ENCODE measurements at places on chromosomes 7 and 10.
A peak's percentile ranks its signal among the peaks of the same experiment; 100 is the strongest.

- peaks cover 76% of the 10 kb centered on the region for H3K27me3 ChIP-seq
- DNase-seq = no peak
- H3K4me1 ChIP-seq = peaks cover 5% of the 10 kb centered on the region
- H3K4me3 ChIP-seq = no peak overlapping the region
- no peak overlapping the region for H3K27ac ChIP-seq
Observed at GRCh38 chr7:1220977-1221745, 11.5 kb upstream of the UNCX start.

DNA sequence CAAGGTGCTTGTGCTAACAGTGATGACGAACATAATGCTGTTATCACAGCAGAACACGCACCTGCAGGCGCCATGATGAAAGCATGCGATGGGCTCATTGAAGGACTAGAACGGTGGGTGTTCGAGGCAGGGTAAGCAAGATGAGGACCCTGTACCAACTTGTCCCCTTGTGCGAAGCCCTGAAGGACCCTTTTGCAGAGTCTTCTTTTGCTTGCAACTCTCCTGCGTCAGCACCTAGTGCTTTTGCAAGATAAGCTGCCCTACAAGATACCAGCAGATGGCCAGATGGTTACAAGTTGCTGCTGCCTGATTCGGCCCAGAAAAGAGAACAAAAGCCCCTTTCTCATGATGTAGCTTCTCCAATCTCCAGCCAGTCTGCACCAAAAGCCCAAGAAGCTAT, 4.2 kb upstream of the IL15RA start:
- no peak for DNase-seq
- H3K4me3 ChIP-seq = no peak overlapping the region
- peaks cover 11% of the 10 kb centered on the region for H3K4me1 ChIP-seq
- no peaks in the 10 kb centered on the region for H3K27me3 ChIP-seq
- H3K27ac ChIP-seq = no peak overlapping the region

DNA sequence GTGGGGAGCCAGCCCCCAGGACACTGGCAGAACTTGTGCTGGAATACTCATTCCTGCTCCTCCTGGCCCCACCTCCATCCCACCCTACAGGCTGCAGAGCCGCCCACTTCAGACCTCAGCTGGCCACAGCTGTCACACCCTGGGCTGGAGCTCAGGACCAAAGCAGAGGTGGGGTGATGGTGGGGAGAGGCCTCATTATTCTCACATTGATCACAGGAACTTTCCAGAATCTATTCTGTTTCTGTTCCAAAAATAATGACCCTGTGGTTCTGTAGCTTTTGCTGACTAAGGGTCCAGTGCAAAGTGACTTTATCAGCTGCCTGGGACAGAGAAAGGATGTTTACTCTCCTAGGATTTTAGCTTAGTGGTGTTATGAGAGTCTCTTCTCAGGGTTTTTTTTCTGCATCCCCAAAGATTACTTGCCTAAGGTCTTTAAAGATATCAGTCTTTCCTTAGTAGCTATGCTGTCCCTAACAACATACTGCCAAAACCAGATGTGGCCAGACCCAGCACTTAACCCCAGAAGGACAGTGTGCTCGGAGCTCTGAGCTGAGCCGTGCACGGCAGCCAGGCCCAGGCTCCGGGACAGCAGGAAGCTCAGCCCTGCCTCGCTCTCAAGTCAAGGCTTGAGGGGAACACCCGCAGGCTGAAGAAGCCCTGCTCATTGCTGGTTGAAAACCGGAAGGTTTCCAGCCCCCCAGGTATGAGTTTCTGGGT, 223.3 kb downstream of the MLLT10 start:
- no peaks in the 10 kb centered on the region for H3K27me3 ChIP-seq
- peak; percentile 60 for DNase-seq
- H3K4me3 ChIP-seq = no peak overlapping the region
- peaks cover 7% of the 10 kb centered on the region for H3K36me3 ChIP-seq

- H3K27me3 ChIP-seq = no peaks in the 10 kb centered on the region
- H3K36me3 ChIP-seq = no peaks in the 10 kb centered on the region
- peak; percentile 58 for DNase-seq
- H3K4me1 ChIP-seq = peaks cover 3% of the 10 kb centered on the region
- H3K27ac ChIP-seq = no peak overlapping the region
Observed at GRCh38 chr10:10824591-10825148, 193.0 kb upstream of the CELF2 start.

DNA sequence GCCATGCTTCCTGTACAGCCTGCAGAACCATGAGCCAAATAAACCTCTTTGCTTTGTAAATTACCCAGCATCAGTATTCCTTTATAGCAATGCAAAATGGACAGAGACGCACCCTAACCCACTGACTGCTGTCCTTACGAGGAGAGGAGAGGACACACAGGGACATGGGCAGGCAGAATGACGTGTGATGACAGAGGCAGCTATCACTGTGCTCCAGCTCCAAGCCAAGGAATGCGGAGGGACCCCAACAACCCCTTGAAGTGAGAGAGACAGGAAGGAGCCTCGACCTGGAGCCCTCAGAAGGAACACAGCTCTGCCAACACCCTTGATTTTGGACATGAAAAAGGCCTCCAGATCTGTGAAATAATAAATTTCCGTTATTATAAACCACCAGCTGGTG, 46.6 kb upstream of the EBF3 start:
- H3K27ac ChIP-seq = no peak overlapping the region
- no peaks in the 10 kb centered on the region for H3K4me1 ChIP-seq
- no peak for DNase-seq
- H3K36me3 ChIP-seq = no peaks in the 10 kb centered on the region
- no peaks in the 10 kb centered on the region for H3K27me3 ChIP-seq

DNA sequence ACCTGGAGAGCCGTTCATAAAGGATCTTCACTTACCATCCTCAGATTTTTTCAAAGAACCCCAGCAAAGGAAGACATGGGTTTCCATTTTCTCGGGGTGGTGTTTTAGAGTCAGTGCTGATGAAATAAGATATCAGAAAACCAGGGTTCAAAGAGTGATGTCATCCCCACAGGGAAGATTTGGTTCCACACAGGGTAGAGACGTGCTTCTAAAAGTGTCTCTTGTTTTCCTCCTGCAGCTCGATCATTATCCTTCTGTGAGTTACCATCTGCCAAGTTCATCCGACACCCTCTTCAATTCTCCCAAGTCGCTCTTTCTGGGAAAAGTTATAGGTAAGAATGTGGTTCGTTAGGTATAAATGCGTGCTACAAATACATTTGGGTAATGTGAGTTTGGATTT, 323.8 kb upstream of the C7orf33 start:
- no peaks in the 10 kb centered on the region for H3K4me1 ChIP-seq
- H3K36me3 ChIP-seq = no peaks in the 10 kb centered on the region
- DNase-seq = no peak
- no peak overlapping the region for H3K4me3 ChIP-seq
- H3K27ac ChIP-seq = no peak overlapping the region

DNA sequence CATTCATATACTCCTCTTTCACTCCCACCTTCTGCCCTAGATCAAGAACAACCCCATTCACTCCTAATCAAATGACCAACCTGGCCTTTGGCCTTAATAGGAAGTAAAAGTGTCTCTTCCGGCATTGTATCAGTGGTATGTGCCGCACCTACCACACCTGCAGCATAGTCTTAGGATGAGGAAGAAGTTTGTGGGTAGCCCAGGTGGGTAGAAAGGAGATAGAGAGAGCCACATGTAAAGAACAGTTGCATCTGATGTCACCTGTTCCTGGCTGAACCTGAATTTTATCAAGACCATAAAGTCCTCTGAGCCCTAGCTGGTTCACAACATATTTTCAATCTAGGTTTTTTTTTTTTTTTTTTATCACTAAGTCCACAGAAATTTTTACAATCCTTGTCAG, 55.5 kb upstream of the PTPN12 start:
- H3K36me3 ChIP-seq = no peaks in the 10 kb centered on the region
- DNase-seq = no peak
- no peak overlapping the region for H3K27ac ChIP-seq
- no peaks in the 10 kb centered on the region for H3K27me3 ChIP-seq
- H3K4me3 ChIP-seq = no peak overlapping the region
- no peaks in the 10 kb centered on the region for H3K4me1 ChIP-seq

DNA sequence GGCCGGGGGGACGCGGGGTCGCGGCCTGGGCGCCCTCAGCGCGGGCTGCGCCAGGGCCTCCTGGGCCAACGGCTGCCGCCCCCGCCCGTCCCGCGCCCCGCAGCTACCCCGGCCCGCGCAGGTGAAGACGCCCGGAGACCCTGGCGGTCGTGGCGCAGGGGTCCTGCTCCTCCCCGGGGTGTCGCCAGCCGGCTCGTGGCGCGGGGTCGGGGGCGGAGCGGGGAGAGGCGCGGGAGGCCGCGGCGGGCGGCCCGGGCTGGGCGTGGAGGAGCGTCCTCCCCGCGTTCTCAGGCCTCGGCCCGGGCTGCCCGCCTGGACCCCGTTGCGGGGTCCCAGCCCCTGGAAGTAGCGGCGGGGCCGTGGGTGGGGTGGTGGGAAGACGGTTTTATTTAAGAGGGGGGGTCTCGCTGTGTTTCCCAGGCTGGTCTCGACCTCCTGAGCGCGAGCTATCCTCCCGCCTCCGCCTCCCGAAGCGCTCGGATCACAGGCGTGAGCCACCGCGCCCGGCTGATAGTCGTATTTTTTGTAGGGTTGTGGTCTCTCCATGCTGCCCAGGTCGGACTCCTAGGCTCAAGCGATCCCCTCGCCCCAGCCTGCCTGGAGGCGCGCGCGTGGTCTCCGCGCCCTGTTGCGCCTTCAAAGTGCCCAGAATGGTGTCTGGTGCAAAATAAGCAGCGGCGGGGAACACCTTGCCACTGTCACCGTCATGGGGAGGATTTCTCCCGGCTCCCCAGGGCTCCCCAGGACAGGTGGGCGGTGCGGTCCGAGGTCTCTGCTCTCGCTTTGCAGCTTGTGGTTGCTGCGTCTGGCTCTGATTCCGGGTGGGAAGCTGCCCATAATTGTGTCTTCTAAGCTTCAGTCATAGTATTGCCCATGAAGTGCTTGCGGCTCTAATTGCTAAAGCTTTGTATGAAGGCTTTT, 15.3 kb upstream of the SUN1 start:
- H3K27ac ChIP-seq = no peak overlapping the region
- peak; percentile 54 for DNase-seq
- no peaks in the 10 kb centered on the region for H3K27me3 ChIP-seq
- no peaks in the 10 kb centered on the region for H3K36me3 ChIP-seq
- peak overlapping the region; percentile 98 for H3K4me3 ChIP-seq
- peaks cover 24% of the 10 kb centered on the region for H3K4me1 ChIP-seq

DNA sequence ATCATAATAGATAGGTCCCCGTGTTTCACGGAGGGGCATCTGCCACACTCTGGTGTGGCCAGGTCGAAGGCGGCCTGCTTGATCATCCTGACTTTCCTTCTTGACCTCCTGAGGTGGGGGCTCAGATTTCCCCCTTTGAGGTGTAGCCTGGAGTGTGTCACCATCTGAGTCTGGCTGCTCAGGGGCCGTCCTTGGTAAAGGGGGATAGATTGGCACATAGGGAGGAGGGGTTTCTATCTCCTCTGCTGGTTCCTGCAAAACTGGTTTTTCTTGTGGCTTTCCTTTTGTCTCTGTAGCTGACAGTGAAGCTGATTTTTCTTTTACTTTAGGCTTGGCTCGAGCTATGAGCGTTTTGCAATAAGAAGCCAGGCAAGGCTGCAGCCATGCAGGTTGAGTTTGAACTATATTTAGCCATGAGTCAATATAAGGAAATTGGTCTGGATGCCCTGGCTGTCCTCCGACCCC, 7.1 kb upstream of the ZNF117 start:
- peaks cover 40% of the 10 kb centered on the region for H3K36me3 ChIP-seq
- no peak overlapping the region for H3K4me3 ChIP-seq
- H3K27ac ChIP-seq = no peak overlapping the region
- H3K4me1 ChIP-seq = no peaks in the 10 kb centered on the region
